ENCODE measurements at places on chromosomes 1 and 21.

DNA sequence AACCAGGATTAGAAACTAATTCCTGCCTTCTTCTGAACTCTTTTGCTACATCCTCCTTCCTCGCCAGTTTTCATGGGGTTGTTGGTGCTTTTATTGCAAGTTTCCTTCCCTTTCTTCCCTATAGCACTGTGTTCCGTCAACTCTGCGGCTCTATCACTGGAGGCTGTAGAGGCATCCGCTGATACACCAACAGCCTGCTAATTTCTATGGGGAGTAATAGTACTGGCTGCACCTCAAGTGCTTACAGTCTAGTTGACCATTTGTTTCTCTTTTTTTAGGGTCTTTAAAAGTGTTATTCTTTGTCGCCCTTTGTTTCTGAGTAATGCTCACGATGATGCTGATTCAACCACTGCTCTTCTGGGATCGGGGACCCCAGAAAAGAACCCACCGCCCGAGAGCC lies 746 bp downstream of the MIS18A start:
- H3K4me3 ChIP-seq, result peak overlapping the region; percentile 83
- no peaks in the 10 kb centered on the region for H3K27me3 ChIP-seq

GRCh38 chr1:119139403-119139802 lies 1.1 kb downstream of the WARS2 start:
- H3K36me3 ChIP-seq, result no peaks in the 10 kb centered on the region
- H3K4me1 ChIP-seq, result peaks cover 16% of the 10 kb centered on the region
- no peaks in the 10 kb centered on the region for H3K27me3 ChIP-seq
- no peak for DNase-seq
- peak overlapping the region; percentile 69 for H3K4me3 ChIP-seq

DNA sequence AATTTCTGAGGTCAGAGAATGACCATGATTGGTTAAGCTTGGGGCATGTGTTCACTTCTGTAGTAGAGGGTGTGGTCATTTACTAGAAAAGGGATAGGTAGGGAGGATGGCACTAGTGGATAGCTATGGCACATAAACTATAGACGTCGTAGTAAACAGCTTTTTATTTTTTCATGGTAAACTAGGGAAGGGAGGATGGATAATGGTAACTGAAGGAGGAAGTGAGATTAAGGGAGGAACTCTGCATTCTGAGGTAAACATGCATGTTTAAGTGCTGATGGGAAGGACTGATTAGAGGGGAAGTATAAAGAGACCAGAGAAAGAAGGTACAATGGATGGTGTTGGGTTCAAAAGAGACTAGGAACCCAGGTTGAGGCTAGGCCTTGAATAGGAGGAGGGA lies 26.9 kb downstream of the PTGS2 start:
- no peaks in the 10 kb centered on the region for H3K27me3 ChIP-seq
- H3K4me3 ChIP-seq, result no peak overlapping the region
- no peaks in the 10 kb centered on the region for H3K36me3 ChIP-seq
- no peak overlapping the region for H3K27ac ChIP-seq
- H3K4me1 ChIP-seq, result no peaks in the 10 kb centered on the region

DNA sequence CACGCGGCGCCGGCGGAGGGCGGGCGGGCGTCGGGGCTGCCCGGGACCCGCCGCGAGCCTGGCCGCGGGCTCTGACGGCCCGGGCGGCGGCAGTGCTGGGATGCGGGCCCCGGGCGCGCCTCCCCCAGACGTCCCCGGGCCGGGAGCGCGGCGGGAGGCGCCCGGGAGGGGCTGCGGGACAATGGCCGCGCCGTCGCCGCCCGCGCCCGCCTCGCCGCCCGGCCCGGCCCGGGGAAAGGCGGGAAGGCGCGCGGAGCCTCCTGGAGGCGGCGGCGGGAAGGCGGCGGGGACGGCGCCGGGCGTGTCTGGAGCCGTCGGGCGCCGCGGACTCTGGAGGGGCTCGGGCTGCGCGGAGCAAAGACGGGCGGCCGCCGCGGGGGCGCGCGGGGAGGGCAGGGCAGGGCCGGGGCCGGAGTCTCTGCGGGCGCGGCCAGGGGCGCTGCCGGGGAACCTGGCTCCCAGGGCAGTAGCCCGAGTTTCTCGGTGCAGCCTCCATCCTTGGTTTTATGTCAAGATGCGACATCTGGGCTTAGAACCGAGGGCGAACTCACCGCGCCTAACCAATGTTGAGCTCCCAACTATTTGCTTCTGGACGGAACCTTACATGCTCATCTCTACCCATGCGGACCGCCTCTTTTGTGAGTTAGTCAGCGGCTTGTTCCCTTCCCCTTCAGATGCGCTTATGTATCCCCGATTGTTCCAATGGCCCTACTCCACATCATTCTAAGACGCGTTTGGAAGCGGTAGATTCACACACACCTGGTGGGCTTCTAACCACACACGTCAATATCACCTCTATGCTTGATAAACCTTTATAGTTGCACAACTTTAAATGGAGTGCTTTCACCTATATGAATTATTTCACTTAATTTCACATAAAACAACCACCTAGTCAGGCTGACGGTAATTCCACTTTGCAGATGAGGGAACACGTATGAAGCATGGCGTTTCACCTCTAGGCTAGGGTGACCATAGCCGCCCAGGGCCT lies 651 bp downstream of the ZBTB8A start:
- peak overlapping the region; percentile 77 for H3K27ac ChIP-seq
- peaks cover 9% of the 10 kb centered on the region for H3K4me1 ChIP-seq
- DNase-seq, result peak; percentile 86
- H3K27me3 ChIP-seq, result no peaks in the 10 kb centered on the region
- H3K4me3 ChIP-seq, result peak overlapping the region; percentile 63
- no peaks in the 10 kb centered on the region for H3K36me3 ChIP-seq

- no peak for DNase-seq
- H3K27ac ChIP-seq, result no peak overlapping the region
- no peaks in the 10 kb centered on the region for H3K36me3 ChIP-seq
- H3K4me1 ChIP-seq, result no peaks in the 10 kb centered on the region
- no peaks in the 10 kb centered on the region for H3K27me3 ChIP-seq
- H3K4me3 ChIP-seq, result no peak overlapping the region
Measured at GRCh38 chr1:33408093-33408436, 22.8 kb downstream of the PHC2 start.

DNA sequence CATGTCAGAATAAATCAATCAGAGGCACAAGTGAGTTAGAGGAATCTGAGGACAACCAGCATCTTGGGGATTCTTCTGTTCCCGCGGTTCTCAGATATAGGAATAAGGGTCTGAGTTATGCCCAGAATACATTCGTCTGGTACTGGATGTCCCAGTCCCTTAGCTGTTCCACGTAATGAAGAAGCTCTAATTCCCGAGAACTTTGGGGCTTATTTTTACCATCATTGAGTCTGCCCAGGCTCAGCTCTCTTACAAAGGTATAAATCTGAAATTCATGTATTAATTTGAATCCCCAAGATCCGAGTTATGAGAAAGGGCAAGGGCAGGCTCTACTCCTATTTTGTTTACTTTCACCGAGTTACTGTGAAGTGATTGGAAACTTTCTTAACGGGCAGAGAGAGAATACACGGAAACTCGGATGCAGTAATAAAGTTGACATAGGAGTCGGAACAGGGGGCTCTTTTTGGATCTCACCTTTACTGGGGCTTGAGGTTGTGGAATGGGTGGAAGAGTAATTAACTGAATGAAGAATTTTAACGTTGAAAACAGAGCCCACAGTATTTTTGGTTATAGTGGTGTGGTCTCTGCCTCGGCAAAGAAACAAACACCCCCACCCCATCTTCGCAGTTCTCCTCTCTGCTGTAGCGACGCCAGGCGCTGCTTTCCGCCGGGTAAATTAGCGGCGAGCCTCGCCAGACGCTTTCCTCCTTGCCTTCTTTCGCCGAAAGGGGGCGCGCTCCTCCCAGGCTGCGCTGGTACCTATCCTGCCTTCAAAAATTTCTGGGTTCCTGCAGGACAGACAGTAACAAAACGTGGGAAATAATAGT lies 7.1 kb downstream of the PRRX1 start:
- peak overlapping the region; percentile 99 for H3K27ac ChIP-seq
- H3K36me3 ChIP-seq, result peaks cover 77% of the 10 kb centered on the region
- DNase-seq, result peak; percentile 56
- no peaks in the 10 kb centered on the region for H3K27me3 ChIP-seq

GRCh38 chr1:172952516-172952915 lies 98.2 kb downstream of the TNFSF18 start:
- DNase-seq, result no peak
- H3K4me3 ChIP-seq, result no peak overlapping the region
- no peak overlapping the region for H3K27ac ChIP-seq

GRCh38 chr1:15064217-15064929 lies 89.2 kb upstream of the TMEM51 start:
- no peak overlapping the region for H3K27ac ChIP-seq
- H3K4me3 ChIP-seq, result no peak overlapping the region
- H3K27me3 ChIP-seq, result no peaks in the 10 kb centered on the region
- peaks cover 60% of the 10 kb centered on the region for H3K36me3 ChIP-seq
- no peak for DNase-seq

DNA sequence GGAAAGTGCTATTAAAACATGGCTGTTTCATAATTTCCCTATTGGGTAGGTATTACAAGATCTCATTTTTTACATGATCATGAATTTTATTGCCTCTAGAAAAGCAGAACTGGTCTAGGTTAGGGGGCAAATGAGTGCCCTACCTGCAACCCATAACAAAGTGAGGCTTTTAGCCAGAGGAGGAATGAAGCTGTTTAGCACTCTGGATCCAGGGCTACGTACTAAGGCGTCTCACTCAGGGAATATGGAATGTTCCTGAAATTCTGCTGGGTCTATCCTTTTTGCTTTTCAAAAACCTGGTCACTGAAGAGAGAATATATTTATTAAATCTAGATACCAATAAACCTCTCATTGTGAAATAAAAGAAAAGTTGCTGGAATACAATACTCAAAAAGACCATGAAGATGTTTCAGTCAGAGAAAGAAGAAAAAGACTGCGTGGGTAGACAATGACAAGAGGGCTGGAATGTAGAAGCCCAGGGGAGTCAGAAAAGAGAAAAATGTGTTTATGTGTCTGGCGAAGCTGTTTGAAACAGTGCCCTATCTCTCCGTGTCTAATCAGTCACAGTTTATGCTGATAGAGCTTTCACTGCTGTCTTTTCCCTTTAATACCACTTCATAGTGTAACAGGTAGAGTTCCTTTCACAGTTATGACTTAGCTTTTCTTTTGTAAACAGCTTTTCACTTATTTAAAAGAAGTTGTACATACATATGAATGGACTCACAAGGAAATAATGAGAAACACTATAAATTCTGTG lies 25.0 kb upstream of the SYDE2 start:
- H3K4me3 ChIP-seq, result no peak overlapping the region
- H3K4me1 ChIP-seq, result no peaks in the 10 kb centered on the region
- no peak for DNase-seq
- H3K27ac ChIP-seq, result no peak overlapping the region
- peaks cover 44% of the 10 kb centered on the region for H3K27me3 ChIP-seq
- H3K36me3 ChIP-seq, result no peaks in the 10 kb centered on the region

- no peak overlapping the region for H3K4me3 ChIP-seq
- H3K27ac ChIP-seq, result no peak overlapping the region
- no peaks in the 10 kb centered on the region for H3K27me3 ChIP-seq
Measured at GRCh38 chr1:218887141-218887925, 286.3 kb upstream of the LYPLAL1 start.

GRCh38 chr1:66500301-66500700 lies 33.7 kb upstream of the SGIP1 start:
- no peak for DNase-seq
- no peak overlapping the region for H3K4me3 ChIP-seq
- peak overlapping the region; percentile 28 for H3K27ac ChIP-seq
- peaks cover 11% of the 10 kb centered on the region for H3K4me1 ChIP-seq

- H3K36me3 ChIP-seq, result peaks cover 6% of the 10 kb centered on the region
- no peak overlapping the region for H3K4me3 ChIP-seq
- DNase-seq, result no peak
- H3K27ac ChIP-seq, result peak overlapping the region; percentile 78
- H3K4me1 ChIP-seq, result peaks cover 68% of the 10 kb centered on the region
Measured at GRCh38 chr1:214516434-214517326, 34.7 kb downstream of the PTPN14 start.

DNA sequence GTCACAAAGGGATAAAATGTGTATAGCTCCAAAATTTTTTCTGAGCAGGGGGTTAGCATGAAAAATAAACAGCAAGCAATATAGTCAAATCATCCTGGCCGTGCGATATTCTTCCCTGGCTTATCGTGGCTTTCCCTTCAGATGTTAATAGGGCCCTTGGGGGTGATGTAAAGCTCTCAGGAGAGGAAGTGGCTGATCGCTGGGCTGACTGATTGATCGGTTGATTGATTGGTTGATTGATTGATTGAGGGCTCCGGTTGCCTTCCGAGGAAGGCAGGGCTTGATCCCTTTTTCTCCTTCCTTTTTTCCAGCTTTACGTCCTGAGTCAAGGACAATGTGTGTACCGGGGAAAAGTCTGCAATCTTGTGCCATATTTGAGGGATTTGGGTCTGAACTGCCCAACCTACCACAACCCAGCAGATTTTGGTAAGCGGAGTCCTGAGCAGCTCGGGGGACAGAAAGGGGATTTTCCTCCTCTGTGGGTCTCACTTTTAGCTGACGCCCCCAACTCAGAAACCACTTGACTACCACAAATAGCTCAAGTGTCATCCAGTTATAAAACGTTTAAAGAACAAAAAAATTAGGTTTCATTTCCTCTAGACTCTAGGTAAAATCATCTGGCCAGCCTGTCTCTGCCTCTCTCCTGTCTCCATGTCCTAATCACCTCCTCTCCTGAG lies 29.5 kb downstream of the TFF3 start:
- no peaks in the 10 kb centered on the region for H3K36me3 ChIP-seq
- H3K27ac ChIP-seq, result no peak overlapping the region
- no peak overlapping the region for H3K4me3 ChIP-seq
- no peak for DNase-seq
- H3K4me1 ChIP-seq, result no peaks in the 10 kb centered on the region

DNA sequence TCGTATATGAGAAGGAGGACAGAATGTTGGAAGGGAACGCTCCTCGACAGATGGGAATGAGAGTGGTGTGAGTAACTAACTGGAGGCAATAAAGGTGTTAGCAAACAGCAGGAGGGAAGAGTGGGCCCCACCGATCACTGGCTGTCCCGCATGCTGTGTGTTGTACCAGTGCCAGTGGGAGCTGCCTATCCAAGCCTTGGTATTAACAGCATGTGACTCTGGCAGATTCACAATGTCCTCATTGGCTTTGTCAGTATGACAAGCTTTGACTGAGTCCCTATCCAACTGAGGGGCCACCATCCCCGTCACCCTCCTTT lies 188.3 kb downstream of the NRIP1 start:
- H3K4me3 ChIP-seq, result no peak overlapping the region
- DNase-seq, result no peak
- H3K27me3 ChIP-seq, result 0 out of 2 replicates have a peak, but pooled peaks cover 5% of the 10 kb centered on the region

DNA sequence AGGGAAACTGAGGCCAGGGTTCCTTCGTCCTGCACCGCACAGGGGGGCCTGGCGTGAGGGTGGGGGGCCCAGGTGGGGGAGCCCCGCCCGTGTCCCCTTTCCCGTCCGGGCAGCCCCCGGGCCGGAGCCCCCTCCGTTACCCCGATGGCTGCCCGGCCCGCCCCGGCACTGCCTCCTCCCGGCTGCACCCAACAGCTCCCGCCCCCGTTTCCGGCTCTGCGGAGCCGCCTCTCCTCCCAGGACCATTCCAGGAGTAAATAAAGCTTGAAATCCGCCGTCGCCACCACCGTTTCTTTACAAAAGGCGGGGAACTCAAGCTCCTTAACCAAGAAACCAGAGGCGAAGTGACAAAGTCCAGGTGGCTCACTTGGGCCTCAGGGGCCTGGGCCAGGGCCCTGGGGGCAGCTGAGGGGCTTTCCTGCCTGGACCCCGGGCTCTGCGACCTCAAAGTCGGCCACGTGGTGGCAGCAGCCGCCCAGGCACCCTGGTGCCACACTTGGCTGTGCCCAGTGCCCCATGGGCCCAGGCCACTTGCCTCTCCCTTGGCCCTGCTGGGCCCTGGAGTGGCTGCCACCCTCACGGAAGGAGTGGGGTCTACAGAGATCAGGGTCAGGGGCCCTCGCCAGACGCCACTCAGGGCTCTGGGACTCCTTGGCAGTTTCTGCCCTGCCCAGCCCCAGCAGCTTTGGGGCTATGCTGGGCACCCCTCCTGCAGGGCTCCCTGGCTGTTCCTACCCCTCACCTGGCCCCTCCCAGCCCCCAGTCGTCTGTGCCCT lies 514 bp upstream of the FAAP20 start:
- peak overlapping the region; percentile 85 for H3K27ac ChIP-seq
- no peaks in the 10 kb centered on the region for H3K36me3 ChIP-seq
- H3K4me1 ChIP-seq, result no peaks in the 10 kb centered on the region
- DNase-seq, result peak; percentile 96

Data from SK-N-SH (cell line).